ENCODE measurements at places on chromosomes 12 and 14.

DNA sequence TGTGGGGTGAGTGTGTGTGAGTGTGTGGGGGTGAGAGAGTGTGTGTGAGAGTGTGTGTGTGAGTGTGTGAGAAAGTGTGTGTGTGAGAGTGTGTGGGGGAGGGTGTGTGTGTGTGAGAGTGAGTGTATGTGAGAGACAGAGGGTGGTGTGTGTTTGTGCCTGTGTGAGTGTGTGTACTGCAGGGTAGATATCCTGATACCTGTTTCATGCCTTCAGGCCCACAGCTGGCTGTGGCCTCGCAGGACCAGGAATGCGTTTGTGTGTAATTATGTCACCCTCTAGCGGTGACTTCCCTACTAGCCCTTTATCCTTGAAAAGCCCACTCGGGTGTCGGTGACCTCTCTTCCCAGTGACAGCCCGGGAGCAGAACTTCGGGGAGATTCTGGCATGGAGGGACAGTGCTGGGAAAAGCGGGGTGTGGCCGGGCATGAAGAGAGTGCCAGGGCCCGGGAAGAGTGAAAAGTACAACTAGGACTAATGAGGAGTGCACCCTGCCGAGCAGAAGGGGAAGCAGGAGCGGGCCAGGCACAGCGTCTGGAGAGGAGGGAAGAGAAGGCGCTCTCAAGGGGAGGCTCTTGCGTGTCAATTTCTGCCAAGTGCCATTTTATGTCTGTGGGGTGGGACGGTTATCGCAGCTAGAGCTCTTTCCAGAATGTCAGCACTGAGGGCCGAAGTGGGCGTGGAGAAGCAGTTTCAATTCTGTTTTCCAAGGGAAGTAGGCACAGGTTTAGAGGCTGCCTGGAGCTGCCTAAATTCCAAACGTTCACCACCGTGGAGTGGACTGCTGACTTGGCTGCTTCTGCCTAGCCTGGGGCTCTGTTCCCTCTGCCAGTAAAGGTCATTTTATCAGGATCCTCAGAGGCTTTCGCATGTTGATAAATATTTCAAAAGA, 11.0 kb upstream of the FBXL14 start:
- DNase-seq = peak; percentile 78

DNA sequence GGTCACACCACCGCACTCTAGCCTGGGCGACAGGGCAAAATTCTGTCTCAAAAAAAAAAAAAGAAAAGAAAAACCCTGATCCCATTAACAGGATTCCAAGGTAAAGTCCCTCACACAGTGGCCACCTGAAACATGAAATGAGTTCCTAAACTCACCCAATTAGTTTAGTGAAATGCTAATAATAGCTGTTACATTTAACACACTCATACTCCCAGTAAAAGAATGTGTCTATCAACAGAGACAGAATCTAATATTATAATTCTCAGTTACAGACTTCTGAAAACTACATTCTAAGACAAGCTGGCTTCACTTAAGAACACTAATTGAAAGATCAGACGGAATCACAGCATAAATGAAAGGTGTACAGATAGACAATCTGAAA, 44.2 kb downstream of the DUSP16 start:
- DNase-seq = no peak

DNA sequence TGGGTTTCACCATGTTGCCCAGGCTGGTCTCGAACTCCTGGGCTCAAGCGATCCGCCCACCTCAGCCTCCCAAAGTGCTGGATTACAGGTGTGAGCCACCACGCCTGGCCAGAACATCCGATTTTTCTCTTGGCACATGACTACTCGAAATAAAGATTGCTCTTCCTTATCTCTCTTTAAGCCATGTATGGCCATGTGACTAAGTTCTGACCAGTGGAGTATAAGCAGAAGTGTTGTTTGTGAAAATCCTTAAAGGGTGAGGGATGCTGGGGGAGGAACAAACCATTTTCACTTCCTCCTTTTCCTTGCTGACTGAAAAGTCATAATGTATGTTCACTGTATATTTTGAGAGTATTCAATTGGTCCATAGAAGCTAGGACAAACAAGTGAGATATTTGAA, 50.7 kb upstream of the ATF7IP start:
- DNase-seq = no peak

GRCh38 chr12:49698619-49699545, 8.3 kb downstream of the FMNL3 start:
- DNase-seq = peak; percentile 68

GRCh38 chr12:116954710-116955381, 44.1 kb downstream of the FBXW8 start:
- DNase-seq = no peak

GRCh38 chr14:104571246-104571645, 8.3 kb upstream of the C14orf180 start:
- DNase-seq = no peak

- DNase-seq = peak; percentile 85
These were observed 417.7 kb downstream of the ATP23 start for GRCh38 chr12:58359084-58359483.

DNA sequence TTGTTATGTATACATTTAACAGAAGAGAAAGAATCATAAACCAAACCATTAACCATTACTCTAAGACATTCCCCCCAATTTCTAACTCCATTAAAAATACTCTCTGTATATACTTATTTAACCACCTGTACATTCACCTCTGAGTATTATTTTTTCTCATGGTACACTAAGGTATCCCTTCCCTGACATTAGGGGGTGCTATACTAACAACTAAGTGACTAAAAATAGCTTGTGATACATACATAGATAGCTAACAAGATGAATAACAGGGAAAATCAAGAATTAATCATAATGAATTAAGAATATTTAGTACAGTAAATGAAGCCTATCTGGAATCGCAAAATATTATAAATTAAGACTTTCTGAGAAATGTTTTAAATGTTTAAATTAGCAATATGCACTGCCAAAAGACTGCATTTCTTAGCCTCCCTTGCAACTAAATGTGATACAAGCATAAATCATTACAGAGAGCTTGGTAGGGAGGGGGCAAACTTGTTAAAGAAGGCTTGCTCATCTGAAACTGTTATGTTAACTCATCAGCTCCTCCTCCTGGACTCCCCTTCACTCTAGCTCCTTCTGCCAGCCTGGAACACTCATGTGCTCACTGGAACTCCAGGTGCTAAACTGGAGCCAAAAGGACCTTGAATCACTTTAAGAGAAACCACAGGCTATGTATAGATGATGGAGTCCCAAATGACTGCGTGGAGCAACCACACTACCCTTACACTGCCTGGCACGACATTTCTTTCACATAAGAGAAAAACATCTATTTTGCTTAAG, 14.9 kb downstream of the C2CD5 start:
- no peak for DNase-seq

GRCh38 chr12:47223848-47224213, 144.1 kb upstream of the AMIGO2 start:
- DNase-seq = peak; percentile 28

DNA sequence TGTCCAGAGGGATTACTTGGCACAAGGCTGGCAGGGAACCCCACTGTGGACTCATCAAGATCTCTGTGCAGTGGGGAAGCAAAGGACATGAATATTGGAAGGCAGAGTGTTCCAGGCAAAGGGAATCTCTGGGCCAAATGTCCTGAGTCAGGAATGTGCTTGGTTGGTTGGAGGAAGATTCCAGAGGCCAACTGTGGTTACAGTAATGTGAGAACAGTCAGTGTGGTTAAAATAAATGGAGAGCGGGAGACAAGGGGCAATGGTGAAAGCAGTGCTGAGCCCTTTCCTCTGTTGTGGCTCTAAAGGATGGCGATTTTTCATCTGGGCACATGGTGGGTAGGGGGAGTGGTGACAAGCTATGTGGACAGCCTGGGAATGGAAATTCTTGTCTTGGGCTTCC, 948.2 kb downstream of the BCL11B start:
- peak; percentile 34 for DNase-seq

DNA sequence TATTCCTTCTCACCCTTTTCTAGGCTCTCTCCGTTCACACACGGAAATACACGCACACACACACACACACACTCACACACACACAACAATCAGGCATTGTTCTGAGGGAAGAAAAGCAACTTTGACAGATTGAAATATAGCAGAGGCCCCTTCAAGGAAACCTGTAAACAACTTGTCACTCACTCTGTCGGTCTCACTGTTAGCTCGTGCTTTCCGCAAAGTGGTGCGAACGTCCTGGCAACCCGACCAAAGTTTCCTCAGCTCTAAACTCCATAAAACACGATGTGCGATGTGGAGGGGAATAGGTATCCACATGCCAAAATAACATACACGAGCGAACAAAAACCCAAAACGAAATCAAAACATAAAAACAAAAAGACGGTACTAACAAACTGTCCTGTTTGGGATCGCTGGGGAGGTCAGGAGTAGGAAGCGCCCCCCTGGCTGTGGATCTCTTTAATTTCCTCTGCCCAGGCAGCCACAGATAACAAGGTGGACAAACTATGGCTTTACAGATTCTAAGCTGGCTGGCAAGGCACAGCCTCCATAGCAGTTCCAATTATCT, 822 bp upstream of the SOX5 start:
- DNase-seq = peak; percentile 46

- no peak for DNase-seq
These were observed 86.5 kb upstream of the PTPRR start for GRCh38 chr12:71007020-71007419.

DNA sequence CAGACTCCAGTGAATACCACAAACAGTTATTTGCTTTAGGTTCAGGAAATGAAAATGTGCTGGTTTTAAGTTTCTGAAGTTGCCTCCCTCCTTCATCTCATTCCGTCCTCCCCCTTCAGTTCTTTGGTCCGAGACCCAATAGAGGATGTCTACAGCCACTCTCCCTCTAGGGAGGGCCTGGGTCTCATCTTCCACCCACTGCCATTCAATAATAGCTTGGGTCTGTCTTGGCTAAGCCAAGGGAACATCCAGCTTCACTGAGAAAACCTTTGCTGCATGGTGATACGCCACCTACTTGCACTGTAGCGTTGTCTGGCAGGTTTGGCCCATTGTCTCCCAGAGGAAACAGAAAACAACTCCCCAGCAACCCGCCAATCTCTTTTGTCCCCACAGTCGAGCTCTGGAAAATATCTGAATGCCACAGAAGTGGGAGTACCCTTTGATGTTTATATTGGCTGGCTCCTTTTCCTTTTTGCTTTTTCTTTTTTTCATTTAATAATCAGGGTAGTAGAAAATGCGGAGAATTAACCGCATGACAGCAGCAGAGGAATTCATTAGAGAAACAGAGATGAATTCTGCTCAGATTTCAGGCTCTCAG, 380.1 kb downstream of the RAD51B start:
- peak; percentile 55 for DNase-seq

GRCh38 chr14:53408175-53408879, 255.2 kb upstream of the DDHD1 start:
- no peak for DNase-seq

DNA sequence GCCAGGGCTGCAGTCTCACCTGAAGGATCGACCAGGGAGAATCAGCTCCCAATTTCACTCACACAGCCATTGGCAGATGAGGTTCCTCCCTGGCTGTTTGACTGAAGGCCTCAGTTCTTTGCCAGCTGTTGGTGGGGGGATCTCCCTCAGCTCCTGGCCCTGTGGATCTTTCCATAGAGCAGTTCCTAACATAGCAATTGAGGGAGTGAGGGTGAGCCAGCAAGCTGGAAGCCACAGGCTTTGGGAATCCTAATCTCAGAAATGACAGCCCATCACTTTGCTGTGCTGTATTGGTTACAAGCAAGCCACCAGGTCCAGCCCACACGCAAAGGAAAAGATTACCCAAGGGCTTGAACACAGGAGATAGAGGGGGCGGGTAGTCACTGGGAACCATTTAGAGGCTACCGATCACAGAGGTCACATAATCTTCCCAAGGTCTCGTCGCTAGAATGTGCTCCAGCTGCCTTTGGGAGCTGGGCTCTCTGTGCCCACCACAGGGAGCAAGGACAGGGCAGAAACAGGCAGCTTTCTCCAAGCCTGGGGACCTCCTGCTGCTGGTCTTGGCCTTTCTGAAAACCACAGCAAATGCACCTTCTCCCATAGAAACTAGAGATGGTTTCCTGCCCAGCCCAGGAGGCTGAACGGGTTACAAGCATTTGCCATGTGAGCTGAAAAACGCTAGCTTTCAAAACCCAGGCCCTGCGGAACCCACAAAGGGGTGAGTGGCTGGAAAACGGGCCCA, 4.6 kb upstream of the OTUB2 start:
- peak; percentile 44 for DNase-seq

- DNase-seq = no peak
These were observed 10.2 kb downstream of the PPFIBP1 start for GRCh38 chr12:27534060-27534764.

DNA sequence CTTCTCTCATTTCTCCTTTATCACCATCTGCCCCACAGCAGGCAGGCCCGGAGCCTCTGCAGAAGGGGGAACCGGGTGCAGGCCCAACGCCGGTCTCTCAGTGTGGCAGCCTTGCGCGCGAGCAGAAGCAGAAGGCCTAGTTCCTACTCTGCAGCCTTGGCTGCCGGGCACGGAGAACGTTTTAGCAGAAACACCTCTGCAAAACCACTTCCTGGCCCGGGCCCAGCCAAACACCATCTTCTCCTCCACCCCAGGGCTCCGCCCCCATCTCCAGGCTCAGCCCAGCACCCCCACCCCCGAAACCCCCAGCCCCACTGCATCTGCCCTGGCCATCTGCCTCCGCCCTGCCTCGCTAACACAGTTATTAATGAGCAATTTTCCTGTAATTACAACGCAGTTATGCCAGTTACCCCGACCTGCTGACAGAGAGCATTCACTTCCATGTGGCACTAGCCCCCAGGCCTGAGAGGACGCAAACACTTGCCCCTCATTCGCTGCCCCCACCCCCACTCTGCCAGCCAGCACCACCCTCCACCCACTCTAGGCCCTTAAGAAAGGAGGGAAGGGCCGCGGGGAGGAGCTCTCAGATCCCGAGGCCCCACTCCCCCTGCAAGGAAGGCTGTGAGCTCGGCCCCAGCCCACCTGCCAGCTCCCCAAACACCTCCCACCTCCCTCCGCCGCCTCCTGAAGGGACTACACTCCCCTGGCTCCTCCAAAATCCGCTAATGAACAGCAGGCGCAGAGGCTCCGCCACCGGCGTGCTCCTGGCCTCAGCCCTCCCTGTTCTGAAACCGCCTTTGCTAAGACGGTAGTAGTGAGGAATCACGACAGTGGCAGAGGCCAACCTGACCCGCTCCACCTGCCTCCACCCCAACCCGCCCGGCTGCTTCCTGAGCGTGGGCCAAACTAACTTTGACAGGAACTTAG, 44.7 kb upstream of the FBRSL1 start:
- DNase-seq = peak; percentile 77

DNA sequence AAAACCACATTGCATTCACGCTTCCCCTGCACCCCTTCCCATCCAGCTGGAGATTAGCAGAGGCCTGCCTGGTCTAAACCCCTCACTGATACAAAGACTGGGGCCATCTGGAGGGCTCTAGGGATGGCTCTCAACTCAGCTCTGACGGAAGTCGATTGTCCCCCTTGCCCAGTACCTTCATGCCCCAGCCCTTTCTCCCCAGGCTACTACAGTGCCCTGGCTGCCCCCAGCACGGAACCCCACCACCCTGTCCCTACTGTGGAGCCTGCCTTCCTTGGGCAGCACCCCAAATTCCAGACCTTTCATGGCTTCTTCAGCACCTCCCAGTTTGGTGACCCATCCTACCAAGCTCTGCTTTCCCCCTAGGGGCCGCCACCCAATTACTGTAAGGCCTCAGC, 25.6 kb downstream of the ZFP36L1 start:
- DNase-seq = no peak

GRCh38 chr12:103470664-103471063, 25.1 kb downstream of the C12orf42 start:
- no peak for DNase-seq

All from femur (tissue), 1 donor.